ENCODE measurements at places on chromosomes 12 and 14. TPM values are rescaled to one million over a fixed set of nuclear protein-coding genes. Genes with fewer than 3 reads are reported as not detected.

Gene PHLDA1
- 120 TPM for polyA plus RNA-seq

Gene LGALS3
- polyA plus RNA-seq: 156 TPM

Gene LTB4R2
- 7.3 TPM for polyA plus RNA-seq

Gene RD3L
- not detected for polyA plus RNA-seq

Gene NRIP2
- not detected for polyA plus RNA-seq

Gene EML1
- 0.42 TPM for polyA plus RNA-seq

Gene TMEM121
- polyA plus RNA-seq: 1.9 TPM

Gene DNAI7
- 0.08 TPM for polyA plus RNA-seq

Gene VCPKMT
- polyA plus RNA-seq: 3.8 TPM

Gene SYT10
- polyA plus RNA-seq: not detected

- DNase-seq: peak; percentile 94
Measured at GRCh38 chr12:94504386-94504785, 44.7 kb upstream of the CEP83 start.

- DNase-seq: no peak
Measured at GRCh38 chr12:15520083-15520482, 197.8 kb downstream of the PTPRO start.

DNA sequence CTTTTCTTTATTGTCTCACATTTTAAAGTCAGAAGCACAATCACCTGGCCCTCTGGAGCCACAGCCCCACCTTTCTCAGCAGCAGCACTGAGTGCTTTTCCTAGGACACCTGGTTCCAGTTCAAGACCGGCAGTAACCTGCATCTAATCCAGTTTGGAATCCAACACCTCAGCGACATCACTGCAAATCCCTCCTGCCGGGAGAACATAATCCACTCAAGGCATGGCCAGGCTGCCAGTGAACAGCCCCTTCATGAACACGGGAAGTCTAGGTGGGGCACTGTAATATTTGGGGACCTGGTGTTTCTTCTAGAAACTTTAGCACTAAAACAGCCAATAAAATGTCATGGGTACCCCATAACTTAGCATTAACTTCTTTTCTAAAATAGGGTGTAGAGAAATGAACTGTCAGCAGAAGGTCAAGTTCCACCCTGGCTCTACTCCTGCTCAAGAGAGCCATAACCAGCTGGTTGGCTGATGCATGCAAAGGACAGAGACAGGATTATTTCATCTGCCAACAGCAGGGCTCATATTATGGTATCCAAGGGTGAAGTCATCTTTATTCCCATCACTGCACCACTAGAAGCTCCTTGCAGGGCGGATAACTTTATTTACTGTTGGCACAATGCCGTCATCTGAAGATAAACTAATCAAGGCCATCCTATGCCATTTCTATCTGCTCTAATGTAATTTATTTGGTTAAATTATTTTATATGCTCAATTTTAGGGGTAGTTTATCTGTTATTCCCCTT is 76.7 kb downstream of the TTC7B start:
- no peak for DNase-seq

GRCh38 chr12:107610021-107610859 is 75.4 kb upstream of the PWP1 start:
- DNase-seq: no peak

GRCh38 chr12:123571343-123571813 is 13.0 kb upstream of the TMED2 start:
- DNase-seq: peak; percentile 56

GRCh38 chr12:49912345-49913255 is 8.9 kb upstream of the FAIM2 start:
- DNase-seq: no peak

GRCh38 chr12:21305661-21306060 is 29.1 kb downstream of the SLCO1A2 start:
- no peak for DNase-seq

GRCh38 chr12:17148706-17149105 is 542.7 kb upstream of the LMO3 start:
- no peak for DNase-seq

- no peak for DNase-seq
Measured at GRCh38 chr14:92704036-92704804, 44.2 kb downstream of the LGMN start.

- peak; percentile 39 for DNase-seq
Measured at GRCh38 chr12:107917912-107918800, 143.7 kb downstream of the ASCL4 start.

GRCh38 chr12:74689071-74689655 is 151.5 kb downstream of the ATXN7L3B start:
- DNase-seq: peak; percentile 14

GRCh38 chr14:75295061-75295461 is 16.4 kb downstream of the FOS start:
- DNase-seq: peak; percentile 38

DNA sequence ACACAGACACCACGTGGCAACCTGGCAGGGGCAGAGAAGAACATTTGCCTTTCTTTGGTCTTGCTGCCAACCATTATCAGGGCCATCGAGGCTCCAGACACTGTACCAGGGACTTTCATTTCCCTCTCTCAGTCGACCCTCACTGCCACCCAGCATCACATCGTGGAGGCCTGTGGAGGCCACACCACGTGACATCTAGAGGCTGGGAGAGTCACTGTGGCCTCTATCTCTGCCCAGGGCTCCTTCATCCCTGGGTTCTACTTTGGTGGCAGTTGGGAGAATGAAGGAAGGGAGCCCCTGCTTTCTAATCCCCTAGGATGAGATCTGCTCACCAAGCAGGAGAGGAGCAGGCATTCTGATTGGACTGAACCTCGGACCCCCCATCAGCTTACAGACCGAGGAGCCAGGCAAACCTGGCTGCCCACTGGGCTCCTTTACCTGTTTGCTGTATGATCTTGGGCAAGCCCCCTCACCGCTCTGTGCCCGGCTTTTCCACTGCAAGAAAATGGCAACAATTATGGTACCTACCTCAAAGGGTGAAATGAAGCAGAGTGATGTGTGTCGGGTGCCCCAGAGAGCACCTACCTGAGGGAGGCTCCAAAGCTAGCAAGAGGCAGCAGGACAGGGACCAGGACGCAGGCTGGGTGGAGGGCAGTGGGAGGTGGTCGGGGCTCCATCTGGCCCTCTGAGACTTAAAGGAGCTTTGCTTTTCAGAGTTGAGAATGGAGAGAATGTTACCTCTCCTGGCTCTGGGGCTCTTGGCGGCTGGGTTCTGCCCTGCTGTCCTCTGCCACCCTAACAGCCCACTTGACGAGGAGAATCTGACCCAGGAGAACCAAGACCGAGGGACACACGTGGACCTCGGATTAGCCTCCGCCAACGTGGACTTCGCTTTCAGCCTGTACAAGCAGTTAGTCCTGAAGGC is 1.8 kb downstream of the SERPINA3 start:
- DNase-seq: no peak

DNA sequence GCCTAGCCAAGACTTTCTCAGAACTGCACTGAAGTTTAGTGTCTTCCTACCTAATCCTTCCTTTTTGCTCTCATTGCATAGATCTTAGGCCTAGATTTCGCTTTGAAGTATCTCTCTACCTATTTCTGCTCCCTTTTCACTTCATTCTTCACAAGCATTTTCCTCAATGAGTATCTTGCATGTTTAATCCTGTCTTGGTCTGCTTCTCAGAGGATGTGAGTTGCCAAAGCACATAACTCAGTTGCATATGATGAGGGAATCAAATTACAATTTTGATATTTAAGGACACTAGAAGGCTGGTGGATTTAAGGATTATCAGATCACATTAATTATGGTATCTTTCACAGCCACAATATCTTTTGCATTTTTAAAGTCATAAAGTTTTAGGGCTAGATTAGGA is 195.5 kb upstream of the DAAM1 start:
- peak; percentile 24 for DNase-seq

DNA sequence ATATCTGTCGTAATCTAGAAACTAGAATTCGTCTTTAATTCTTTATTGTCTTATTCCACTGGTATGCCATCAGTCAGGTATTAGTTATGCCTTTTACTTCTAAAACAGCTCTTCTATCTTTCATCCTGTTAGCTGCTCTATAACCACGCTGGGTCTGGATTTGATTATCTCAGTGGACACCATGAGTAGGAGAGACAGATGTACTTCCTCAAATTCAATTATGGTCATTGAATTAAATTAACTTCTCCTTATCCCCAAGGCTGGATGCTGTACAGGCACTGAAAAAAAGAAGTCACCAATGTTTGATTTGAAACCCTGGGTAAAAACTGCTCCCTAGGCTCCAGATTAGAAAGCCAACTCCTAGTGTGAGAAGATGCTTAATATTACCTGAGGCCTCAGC is 107.3 kb downstream of the PIK3C2G start:
- no peak for DNase-seq

DNA sequence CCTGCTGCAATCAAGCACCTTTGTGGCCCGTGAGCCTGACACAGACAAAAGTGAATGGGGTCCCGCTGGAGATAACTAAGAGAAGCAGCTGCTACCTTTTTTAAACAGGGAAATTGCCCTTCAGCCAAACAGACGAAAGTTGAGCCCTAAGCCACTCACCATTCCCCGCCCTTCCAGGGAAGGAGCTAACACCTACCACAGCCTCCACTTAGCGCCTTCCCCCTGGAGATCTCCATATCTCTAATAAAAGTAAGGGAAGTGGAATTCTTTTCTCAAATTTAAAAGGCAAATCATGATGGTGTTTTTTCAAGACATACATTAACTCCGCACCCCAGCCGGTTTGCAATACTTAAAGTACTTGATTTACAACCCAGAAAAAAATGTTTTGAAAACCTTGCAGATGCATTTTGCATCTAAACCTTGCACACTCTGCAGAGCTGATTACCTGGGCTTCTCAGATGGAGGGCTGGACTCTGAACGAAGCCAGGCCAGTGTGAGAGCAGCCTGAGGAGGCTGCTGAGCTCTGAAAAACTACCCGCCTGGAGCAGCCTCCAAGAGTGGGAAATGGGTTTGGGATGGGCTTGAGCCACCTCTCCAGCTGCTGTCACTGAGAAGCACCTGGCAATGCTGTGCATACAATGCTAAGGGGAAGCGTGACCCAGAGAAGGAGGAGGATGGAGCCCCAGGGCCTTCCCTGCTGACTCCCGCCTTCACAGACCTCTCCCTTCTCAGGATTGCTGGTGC is 10.0 kb downstream of the NUAK1 start:
- no peak for DNase-seq

DNA sequence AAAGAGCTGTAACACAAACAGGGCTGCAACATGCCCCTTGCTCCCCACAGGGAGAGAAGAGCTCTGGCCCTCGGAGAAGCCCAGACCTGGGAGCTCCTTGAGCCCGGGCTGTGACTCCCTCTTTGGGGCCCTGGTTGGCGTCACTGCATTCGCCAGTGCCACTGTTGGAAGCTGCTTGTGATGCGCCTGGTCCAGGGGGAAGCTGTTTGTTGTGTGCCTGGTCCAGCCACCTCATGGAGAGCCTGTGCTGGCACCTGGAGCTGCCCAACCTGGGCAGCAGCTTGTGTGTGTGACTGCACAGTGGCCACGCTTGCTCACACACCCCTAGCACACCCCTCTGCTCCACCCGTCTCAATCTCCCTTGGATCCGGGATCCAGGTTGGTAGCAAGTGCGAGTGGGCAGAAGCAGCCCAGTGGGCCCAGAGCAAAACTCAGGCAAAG is 49.5 kb downstream of the A2M start:
- DNase-seq: no peak

GRCh38 chr12:70603044-70603443 is 34.2 kb downstream of the PTPRB start:
- DNase-seq: no peak

GRCh38 chr14:101247842-101248725 is 313.2 kb upstream of the DIO3 start:
- DNase-seq: no peak

- no peak for DNase-seq
Measured at GRCh38 chr12:124796303-124796960, 67.2 kb downstream of the SCARB1 start.

DNA sequence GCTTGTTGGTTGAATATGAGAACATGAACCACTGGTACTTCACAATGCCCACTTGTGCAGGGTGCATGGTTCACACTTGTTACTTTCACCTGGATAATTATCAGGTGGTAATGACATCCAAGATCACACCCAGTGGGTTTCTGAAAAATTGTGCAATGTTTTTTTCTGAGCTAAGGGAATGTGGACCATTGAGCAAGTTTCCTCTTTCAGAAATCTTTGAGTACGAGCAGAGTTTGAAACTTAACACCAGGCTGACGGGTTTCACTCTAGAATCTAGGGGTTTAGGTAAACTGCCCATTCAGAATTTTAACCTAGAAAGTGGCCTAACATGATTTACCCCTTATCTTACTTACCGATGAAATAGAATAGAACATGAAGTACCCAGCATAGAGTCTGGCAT is 389.6 kb downstream of the PAWR start:
- no peak for DNase-seq

GRCh38 chr12:62268956-62269355 is 8.8 kb downstream of the USP15 start:
- peak; percentile 62 for DNase-seq

- DNase-seq: no peak
Measured at GRCh38 chr12:82867762-82868500, 181.2 kb downstream of the TMTC2 start.

DNA sequence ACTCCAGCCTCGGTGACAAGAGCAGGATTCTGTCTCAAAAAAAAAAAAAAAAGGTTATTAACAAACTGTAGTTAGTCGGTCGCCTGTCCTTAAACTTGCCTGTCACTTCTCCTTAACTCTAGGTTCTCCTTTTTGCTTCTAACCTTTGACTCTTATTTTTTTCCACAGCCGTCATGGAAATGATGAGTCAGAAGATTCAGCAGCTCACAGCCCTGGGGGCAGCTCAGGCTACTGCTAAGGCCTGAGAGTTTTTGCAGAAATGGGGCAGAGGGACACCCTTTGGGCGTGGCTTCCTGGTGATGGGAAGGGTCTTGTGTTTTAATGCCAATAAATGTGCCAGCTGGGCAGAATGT is 418 bp upstream of the MYG1 start:
- peak; percentile 62 for DNase-seq

GRCh38 chr14:62614122-62614521 is 431.1 kb downstream of the KCNH5 start:
- no peak for DNase-seq

- DNase-seq: no peak
Measured at GRCh38 chr12:106508966-106509365, 73.8 kb upstream of the RFX4 start.

DNA sequence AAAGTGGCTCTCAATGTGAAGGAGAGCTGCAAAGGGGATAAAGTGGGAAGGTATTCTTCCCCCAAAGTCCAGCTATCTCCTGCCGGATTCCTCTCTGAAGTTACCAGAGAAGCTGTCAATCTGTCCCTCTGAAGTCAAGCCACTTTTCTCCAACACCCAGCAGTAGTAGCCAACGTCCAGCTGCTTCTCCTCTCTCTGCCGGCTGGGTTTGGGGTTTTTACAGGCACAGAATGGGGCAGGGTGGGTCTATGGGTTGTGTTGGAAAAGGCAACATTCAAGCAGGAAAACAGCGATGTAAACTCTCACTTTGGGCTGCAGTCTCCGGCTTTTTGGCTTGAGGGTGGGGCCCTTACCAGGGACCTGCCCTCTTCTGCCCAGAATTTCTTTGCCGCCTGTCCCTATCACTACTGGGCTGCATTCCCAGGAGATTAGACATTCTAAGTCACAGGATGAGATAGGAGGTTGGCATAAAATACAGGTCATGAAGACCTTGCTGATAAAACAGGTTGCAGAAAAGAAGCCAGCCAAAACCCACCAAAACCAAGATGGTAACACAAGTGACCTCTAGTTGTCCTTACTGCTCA is 16.3 kb downstream of the CAPZA3 start:
- no peak for DNase-seq

All from mammary epithelial cell (primary cell).